ENCODE measurements at places on chromosomes 13 and 19.

DNA sequence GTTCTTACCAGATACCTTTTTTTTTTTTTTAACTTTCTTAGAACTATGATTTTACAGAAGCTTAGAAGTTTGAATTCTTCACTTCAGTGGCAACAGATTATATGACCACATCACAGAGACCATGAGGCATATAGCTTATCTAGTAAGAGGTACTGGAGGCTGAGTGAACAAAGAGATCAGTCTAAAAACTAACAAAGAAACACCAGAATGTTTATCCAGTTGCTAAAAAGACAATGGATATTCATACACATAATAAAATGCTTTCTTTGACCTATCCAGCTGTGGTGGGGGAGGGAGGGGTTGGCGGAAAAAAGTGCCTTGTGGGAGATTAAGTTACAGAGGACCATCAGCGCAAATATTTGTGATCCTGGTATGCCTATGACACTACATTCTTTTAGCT, 34.7 kb upstream of the SLITRK6 start:
- DNase-seq, result no peak

GRCh38 chr19:28341810-28342350, 871.1 kb downstream of the UQCRFS1 start:
- DNase-seq, result no peak

GRCh38 chr19:14550201-14550754, 20.9 kb downstream of the TECR start:
- no peak for DNase-seq

GRCh38 chr13:98996046-98996445, 18.2 kb upstream of the DOCK9 start:
- no peak for DNase-seq

GRCh38 chr19:42185277-42185676, 32.2 kb downstream of the DEDD2 start:
- no peak for DNase-seq

DNA sequence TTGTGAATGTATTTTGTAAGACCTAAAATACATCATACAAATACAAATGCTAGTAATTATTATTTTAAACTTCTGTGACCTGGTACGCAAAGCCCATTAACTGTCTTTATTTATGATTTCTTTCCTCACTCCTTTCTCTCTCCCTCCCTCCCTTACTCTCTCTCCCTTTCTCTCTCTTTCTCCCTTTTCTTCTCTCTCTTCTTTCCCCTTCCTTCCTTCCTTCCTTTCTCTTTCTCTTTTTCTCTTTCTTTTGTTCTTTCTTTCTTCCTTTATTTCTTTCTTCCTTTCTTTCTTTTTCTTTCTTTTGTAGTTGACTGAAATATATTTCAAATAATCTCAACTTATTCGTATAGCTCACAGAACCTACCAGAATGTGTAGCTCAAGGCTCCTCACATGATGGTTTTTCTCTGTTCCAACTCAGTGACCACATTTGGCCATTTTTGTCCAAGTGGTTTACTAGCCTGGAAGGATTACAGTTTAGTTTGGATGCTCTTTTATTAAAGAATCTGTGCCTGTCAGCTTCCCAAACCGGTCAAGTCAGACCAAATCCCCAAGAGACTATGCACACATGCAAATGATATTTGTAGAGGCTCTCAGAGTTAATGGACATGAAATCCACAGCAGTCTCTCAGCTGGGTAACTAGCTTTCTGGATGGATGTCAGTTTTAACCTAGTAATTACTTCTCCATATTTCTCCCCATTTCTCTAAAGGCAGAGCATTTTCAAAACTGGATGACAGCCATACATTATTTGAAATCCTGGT, 71.7 kb downstream of the POSTN start:
- peak; percentile 9 for DNase-seq

DNA sequence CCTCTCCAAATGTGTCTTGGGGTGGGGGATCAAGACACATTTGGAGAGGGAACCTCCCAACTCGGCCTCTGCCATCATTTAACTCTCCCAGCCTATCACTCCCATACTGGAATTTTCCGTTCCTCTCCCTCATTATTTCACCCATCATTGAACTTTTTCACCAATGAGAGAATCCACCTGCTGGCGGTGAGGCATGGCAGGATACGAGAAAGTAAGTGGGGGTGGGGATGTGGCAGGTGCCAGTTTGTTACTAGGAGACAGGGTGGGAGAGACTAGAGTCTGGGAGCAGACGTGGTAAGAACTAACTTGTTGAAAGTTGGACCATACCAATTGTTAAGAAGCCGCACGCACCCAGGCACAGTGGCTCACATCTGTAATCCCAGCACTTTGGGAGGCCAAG, 6.9 kb downstream of the GIPR start:
- DNase-seq, result peak; percentile 23

GRCh38 chr13:105282406-105283285, 1252.8 kb downstream of the EFNB2 start:
- DNase-seq, result no peak

DNA sequence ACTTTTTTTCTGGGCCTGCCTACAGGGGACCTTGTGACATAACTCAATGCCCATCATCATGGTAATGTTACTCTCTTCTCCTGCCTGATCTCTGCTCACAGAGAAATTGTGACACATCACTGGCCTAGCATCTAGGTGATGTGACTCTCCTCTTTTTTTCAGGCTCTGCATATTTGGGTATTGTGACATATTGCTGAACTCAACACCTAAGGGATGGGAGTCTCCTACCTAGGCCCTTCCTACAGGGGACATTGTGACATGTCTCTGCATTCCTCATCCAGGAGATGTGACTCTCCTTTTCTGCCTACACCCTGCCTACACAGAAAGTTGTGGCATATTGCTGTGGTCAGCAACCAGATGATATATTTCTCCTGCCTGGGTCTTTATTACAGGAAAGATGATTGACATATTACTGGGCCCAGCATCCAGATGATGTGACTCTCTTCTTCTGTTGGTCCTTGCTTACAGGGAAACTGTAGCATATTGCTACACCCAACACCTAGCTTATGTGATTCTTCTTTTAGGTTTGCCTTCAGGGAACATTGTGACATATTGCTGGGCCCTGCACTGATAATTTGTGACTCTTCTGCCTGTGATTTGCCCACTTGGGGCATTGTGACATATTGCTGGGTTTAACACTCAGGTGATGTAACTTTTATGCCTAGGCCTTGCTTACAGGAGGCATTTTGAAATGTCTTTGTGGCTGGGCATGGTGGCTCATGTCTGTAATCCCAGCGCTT, 21.0 kb upstream of the ZNF254 start:
- DNase-seq, result no peak

GRCh38 chr13:96551546-96551945, 442.7 kb downstream of the OXGR1 start:
- peak; percentile 8 for DNase-seq

DNA sequence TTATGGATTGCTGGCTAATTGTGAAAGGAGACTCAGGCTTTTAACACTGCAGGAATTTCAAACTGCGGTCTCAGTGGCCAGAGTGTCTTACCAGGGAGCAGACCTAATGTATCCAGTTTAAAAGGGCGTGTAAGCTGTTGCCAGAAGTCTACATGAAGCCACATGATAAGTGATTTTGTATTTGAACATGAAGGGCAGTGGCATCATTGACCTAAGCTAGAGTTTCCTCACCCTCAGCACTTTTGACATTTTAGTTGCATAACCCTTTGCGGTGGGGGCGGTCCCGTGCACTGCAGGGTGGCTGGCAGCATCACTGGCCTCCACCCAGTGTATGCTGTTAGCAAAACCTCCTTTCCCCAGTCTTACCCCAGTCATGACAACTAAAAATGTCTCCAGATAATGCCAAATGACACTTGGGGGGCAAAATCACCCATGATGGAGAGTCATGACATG, 23.7 kb upstream of the GPR18 start:
- no peak for DNase-seq

- no peak for DNase-seq
Measured at GRCh38 chr19:35117799-35118198, 2.2 kb downstream of the FXYD3 start.

DNA sequence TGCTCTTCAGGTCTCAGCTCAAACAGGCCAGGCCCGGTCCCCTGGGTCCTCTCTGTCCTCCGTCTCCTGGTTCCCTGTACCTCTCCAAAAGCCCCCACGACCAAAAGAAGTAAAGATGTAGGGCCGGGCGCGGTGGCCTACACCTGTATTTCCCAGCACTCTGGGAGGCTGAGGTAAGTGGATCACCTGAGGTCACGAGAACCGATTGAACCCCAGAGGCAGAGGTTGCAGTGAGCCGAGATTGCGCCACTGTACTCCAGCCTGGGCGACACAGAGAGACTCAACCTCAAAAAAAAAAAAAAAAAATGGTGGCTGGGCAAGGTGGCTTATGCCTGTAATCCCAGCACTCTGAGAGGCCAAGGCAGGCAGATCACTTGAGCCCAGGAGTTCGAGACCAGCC, 22.0 kb upstream of the BCL3 start:
- no peak for DNase-seq

- DNase-seq, result no peak
Measured at GRCh38 chr19:467554-467953, 6.7 kb upstream of the SHC2 start.

DNA sequence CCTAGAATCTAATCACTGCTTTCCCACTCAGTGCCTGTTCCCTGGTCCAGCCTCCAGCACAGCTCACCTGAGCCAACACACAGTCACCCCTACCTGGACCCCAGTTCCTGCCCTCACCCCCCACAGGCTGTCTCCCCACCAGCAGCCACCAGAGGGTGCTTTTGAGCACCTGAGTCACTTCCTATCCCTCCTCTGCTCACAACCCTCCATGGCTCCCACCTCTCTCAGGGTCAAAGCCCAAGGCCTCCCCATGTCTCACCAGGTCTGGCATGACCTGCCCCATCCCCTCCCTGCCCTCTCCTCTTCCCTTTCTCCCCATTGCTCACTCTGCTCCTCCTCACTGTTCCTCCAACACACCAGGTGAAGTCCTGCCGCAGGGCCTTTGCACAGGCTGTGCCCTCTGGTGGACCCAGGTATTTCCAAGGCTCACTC, 7.1 kb upstream of the DPP9 start:
- no peak for DNase-seq

- DNase-seq, result no peak
Measured at GRCh38 chr19:50496189-50497021, 14.6 kb downstream of the JOSD2 start.

DNA sequence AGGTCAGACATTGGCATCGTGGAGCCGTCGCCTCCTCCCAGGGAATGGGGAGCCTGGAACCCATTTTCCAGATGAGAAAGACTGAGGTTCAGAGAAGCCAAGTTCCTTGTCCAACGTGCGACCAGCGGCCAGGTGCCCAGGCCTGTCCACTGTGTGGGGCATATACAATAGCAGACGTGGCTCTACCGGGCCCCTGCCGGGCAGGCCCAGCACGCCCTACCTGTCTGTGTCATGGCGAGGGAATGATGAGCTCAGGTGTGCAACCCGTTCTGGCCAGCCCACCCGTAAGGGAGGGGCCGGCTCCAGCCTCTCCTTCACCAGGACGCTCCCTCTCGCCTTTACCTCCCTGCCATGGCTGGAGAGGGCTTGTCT, 837 bp downstream of the GNA15 start:
- DNase-seq, result no peak

DNA sequence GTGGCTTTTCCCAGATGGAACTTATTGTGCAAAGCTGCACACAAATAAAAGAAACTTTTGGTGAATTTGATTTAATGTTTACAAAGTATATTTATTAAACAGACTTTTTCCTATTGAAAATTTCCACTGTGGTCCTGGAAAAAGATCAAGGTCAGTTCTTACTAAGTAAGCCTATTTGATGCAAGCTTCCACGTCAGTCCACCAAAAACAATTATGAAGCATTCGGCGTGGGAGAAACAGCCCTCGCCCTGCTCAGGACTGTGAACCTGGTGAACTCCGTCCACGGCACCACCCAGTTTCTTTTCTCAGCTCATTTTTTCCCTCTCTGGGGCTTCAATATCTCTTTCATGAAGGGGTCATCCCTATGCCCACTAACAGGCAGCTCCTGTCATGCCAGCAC, 149.8 kb downstream of the EFNB2 start:
- no peak for DNase-seq

DNA sequence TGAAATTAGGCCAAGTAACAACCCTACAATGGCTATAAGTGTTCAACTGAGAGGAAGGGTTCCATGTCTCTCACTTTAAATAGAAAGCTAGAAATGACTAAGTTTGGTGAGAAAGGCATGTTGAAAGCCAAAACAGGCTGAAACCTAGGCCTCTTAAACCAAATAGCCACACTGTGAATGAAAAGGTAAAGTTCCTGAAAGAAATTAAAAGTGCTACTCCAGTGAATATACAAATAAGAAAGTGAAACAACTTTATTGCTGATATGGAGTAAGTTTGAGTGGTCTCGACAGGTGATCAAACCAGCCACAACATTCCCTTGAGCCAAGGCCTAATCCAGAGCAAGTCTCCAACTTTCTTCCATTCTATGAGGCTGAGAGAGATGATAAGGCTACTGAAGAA, 209.6 kb downstream of the KLF12 start:
- DNase-seq, result no peak

DNA sequence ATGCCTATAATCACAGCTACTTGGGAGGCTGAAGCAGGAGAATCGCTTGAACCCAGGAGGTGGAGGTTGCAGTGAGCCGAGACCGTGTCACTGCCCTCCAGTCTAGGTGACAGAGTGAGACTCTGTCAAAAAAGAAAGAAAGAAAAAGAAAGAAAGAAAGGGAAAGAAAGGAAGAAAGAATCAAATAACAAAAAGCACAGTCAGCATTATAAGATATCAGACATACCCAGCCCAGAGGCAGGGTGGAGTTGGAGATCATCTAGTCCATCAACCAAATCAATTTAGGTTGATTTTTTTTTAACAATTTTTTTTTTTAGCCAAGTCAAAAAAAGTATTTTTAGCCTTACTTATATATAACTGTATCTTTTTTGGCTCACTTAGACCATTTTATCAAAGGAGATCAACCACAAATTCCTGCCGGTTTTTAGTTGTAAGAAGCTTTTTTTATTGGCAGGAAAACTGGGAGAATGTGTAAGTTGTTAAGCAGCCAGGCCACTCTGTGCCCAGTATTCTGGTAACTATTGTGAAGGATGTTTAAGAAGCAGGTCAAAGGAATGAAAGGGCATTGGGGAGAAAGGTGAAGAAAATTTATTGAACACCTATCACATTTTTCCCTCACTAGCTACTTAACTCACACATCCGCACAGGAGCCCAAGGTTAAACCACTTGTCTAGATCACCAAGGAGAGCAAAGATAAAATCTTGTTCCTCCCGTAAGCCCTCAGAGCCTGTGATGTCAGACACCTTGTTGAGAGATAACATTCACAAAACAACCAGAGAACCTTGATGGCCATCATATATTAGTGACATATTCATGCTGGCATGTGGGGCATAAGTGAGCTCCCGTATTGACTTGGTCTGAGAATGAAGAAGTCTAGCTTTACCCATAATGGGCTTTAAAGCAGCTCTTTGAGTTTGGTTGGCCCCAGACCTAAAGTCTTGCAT, 91.8 kb downstream of the COL4A2 start:
- no peak for DNase-seq

GRCh38 chr19:10855879-10856522, 7.8 kb downstream of the C19orf38 start:
- DNase-seq, result no peak
